ENCODE measurements at places on chromosomes 12 and 14.

- DNase-seq = no peak
These were observed 7.0 kb upstream of the BCAT1 start for GRCh38 chr12:24955853-24956252.

DNA sequence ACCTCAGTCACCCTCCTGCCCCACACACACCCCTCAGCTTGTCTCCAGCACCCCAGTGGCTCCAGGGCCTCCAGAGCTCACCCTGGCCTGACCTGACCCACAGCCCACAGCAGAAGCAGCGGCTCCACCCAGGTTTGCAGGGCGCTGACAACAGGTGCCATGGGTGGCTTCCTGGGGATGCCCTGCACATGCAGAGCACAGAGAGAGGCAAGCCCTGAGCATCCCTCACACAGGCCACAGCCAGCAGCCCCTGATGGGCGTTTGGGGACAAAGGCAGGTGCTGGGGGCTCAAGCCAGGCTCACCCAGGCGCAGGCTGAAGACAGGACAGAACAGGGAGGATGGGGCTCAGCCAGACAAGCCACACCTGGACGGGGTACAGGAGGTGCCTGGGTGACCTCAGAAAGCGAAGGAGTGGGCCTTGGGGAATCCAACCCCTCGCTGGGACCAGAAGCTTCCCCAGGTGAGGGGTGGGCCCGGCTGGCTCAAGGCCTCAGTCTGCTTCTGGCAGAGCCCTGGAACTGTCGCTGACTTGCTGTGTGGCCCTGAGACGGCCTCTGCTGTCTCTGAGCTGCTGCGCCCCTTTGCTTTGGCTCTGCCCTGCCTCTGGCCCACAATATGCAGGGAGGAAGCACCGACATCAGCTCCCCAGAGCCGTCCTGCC, 10.6 kb downstream of the ARL6IP4 start:
- no peak for DNase-seq

GRCh38 chr12:24748326-24748725, 200.6 kb downstream of the BCAT1 start:
- DNase-seq = no peak

GRCh38 chr12:48276621-48277020, 73.5 kb upstream of the OR10AD1 start:
- no peak for DNase-seq

DNA sequence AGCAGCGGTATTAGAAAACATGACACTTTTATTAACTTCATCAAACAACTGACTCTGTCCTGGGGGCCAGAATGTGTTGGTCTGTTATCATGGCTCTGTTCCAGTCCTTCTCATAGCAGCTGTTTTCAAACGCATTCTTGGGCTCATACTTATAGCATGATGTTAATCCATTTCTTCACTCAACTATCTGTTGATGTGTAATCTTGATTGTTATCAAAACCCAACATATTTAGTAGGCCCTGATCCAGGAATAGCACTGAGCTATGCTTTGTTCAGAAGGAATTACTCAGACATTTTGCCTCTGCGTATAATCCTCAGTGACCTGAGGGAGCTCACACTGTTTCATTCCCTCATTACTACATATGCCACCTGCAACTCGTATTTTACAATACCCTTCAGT, 315.9 kb downstream of the BMP4 start:
- DNase-seq = no peak

DNA sequence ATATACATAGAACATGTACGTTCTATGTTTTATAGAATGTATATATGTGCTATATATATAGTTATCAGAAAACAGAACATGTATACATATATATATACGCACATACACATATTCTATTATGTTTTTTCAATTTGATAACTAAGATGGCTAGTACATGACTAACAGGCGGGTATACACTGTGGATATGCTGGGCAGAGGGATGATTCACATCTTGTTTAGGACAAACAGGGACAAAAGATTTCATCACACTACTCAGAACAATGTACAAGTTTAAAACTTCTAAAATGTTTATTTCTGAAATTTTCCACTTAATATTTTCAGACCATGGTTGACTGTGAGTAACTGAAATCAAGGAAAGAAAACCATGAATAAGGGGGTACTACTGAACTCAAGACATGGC, 17.4 kb downstream of the TIMELESS start:
- DNase-seq = no peak

DNA sequence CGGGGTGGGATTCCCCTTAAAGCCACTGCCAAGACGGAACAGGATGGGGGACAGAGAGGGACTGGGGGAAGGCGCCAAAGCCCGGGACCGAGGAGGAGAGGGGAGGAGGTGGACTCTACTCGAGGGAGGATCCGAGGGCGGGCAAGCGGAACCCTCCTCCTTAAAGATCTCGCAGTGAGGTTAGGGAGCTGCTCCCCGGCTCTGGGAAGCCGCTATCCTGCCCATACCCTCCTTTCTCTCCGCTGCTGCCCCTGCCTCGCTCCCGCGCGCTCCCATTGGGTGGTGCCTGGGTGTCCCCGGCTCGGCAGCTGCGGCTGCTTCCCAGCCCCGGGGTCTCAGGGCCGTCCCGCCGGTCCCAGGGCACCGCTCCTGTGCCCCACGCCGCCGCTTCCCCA, 16.4 kb downstream of the KRT18 start:
- DNase-seq = no peak

DNA sequence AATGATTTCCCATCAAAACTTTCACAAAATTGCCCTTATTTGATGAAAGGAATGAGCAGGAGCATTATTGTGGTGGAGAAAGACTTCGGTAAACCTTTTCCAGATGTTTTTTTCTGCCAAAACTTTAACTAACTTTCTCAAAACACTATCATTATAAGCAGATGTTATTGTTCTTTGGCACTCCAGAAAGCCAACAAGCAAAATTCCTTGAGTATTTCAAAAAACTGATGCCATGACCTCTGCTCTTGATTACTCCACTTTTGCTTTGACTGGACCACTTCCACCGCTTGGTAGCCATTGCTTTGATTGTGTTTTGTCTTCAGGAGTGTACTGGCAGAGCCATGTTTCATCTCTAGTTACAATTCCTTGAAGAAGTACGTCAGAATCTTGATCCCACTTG, 29.7 kb upstream of the RAB21 start:
- DNase-seq = no peak

- DNase-seq = no peak
These were observed 237.6 kb downstream of the SLC41A2 start for GRCh38 chr12:104720339-104721038.

- DNase-seq = peak; percentile 74
These were observed 10.0 kb downstream of the LRCOL1 start for GRCh38 chr12:132600048-132601032.

- peak; percentile 59 for DNase-seq
These were observed 14.7 kb downstream of the CPSF6 start for GRCh38 chr12:69254046-69254445.

GRCh38 chr12:62370189-62370588, 96.4 kb upstream of the MON2 start:
- no peak for DNase-seq

DNA sequence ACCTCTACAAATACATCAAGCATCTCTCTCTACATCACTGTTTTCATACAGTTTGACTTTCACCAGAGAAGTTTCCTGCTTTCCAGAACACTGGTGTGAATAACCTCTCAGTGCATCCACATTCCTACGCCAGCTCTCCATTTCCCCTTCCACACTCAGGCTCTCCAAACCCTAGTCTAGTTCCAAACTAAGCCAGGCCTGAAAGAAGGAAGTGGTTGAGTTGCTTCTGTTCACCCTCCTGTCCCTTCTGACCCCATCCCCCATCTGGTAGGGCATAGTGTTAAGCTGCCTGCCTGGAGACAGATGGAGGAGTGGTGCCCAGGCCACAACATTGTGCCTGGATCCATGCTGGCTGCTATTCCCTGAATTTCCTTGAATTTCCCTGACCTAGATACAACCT, 132.4 kb downstream of the GPR65 start:
- no peak for DNase-seq

DNA sequence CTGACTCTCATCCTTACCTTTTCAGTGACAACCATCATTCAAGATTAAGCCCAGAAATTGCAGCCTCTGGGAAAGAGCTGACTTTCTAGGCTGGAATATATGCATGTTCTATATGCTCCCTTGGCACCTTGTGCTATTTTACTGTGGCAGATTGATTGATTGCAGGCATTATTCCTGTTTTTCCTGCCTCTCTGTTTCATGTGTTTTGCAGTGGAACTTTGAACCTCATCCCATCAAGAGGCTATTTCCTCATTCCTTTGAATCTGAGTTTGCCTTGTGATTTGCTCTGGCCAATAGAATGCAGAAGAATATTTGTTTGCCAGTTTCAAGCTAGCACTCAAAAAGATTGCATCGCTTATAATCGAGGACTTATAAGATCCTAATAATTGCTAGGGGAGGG, 174.8 kb upstream of the DCN start:
- DNase-seq = no peak

GRCh38 chr12:39368096-39368495, 74.8 kb downstream of the KIF21A start:
- no peak for DNase-seq

- DNase-seq = no peak
These were observed 20.3 kb downstream of the DCAF5 start for GRCh38 chr14:69132513-69133181.

- DNase-seq = no peak
These were observed 4.0 kb downstream of the MYH7 start for GRCh38 chr14:23431486-23431885.

DNA sequence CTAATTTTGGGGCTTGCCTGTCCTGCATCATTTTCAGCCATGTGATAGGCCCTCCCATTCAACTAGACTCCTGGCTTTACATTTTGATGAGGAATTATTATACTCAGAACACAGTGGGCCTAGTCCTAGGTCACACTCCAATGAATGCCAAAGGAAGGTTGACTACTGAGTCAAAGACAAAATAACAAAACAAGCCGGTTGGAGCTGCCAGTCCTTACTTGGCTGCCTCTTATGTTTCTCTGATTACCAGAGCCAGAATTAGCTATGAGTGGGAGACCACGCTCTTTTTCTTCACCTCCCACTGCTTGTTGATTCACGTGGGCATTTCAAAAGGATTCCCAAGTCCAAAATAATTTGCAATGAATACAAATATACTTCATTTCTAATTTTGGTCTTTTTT, 78.1 kb upstream of the USP44 start:
- DNase-seq = no peak

GRCh38 chr12:58434726-58435125, 485.6 kb downstream of the LRIG3 start:
- DNase-seq = no peak

DNA sequence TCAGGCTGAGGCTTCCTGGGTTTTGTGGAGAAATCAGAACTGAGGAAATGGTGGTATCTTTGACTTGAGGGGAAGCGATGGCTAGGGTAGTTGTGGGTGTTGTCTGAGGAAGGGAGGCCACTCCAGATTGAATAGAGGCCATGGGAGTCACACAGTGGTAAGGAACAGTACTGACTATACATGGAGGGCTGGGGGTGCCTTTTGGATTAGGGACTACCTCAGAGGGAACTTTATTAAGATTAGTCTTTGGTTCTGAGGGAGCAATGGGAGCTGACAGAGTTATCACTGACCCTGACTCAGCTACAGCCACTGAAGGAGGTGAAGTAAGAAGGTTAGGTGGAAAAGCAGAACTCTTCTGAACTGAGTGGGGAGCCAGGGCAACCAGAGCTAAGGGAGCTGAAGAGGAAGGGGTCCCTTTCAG, 4.4 kb downstream of the NACA start:
- DNase-seq = no peak

Data from NCI-H460 (cell line).